ENCODE measurements at places on chromosomes 1 and 21.
A peak's percentile ranks its signal among the peaks of the same experiment; 100 is the strongest.

DNA sequence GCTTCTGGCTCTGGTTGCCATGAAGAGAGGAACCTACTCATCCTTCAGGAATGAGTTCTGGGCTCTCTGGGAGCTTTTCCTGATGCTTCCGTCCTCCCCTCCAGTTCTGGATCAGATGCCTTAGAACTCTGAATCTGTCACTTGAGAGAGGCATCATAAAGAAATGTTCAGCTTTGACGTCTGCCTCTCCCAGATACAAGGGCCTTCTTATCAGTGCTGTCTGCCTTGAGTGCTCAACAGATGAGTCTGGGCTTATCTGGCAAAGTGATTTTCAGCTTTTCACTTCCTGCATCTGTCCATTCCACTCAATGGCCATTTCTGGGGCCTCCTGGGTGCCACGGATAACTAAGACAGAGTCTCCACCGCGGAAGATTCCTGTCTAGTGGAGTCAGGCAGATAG lies 12.3 kb upstream of the OTUD3 start:
- no peak for DNase-seq

DNA sequence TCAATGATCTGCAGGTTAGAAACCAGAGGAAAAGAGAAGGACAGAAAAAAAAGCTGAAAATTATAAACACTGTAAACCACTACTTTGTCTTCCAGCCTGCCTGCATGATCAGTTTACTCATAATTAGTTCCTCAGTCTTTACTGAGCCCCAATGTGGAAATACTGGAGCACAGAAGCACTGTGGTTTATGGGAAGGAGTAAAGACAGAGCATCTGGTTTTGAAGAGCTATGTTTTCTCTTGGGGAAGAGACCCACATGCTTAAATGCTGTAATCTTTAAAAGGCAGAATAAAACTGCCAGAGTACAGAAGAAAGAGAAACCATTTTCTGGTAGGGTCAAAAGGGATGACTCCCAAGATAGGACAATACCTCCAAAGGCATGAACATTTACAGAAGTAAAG lies 159.0 kb upstream of the ZNHIT6 start:
- DNase-seq: no peak

GRCh38 chr1:245915406-245915805 lies 591.7 kb downstream of the SMYD3 start:
- peak; percentile 49 for DNase-seq

- DNase-seq: no peak
Observed at GRCh38 chr1:61135291-61135690, 52.9 kb downstream of the NFIA start.

DNA sequence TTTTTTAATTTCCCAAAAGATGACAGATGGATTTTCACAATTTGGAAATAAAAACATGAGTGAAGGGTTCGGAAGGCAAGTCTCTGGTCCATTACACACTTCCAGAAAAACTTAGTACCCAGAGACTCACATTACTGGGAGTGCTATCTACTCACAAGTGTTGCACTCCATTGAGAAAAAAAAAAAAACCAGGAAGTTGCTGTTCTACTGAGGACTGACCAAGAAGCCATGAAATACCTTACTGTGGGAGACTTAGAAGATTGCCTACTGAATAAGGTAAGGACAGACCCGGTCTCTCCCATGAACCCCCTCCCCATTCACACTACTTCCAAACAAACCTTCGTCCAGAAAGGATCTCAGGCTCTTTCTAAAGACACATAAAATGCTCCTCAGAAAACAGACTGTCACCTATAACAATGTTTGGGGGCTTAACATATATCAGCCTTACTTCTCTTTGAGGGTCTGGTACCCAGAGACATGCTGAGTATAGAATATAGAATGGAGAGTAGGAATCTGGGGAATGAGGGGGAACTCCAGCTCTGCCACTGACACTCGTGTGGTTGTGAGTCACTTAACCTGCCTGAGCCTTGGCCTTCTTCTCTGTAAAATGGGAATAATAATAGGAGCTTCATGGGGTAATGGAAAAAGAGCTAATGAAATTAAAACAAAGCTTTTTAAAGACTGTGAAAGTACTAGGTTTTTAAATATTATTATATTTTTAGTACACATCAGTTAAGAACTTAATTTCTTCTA lies 1.4 kb downstream of the MAB21L3 start:
- DNase-seq: no peak

DNA sequence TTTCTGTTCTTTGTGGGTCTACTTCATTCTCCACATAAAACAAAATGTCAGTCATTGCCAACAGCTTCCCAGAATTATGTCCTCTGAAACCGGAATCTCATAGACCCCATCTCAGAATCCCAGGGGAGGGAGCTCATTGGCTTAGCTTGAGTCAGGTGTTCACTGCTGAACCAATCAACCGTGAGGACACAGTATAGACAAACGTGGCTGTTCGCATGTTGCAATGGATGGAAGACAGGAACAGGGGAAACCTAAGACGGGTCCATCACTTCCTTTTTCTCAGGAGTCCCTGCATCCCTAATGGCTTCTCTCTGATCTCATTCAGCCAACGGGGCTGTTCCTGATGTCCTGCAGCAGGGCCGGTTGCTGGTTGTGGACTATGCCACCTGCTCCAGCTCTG lies 9.1 kb downstream of the CELA2A start:
- no peak for DNase-seq

All from NCI-H446 (cell line).